COLO829 (cell line): ENCODE measurements at places on chromosomes 13 and 19.

DNA sequence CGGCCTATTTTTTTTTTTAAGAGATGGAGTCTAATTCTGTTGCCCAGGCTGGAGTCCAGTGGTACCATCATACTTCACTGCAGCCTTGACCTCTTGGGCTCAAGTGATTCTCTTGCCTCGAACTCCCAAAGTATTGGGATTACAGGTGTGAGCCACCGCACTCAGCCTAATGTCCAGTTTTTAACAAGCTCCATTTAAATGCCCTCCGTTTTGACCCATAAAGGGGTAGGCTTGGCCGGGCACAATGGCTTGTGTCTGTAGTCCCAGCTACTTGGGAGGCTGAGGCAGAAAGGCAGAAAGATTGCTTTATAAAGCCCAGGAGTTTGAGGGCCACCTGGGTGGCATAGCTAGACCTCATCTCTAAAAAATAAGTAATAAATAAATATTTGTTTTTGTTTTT lies 11.8 kb downstream of the LDLR start:
- no peak for DNase-seq

GRCh38 chr13:67662997-67663396 lies 432.9 kb upstream of the PCDH9 start:
- no peak for DNase-seq

GRCh38 chr19:5179256-5179655 lies 161.4 kb downstream of the PTPRS start:
- no peak for DNase-seq

GRCh38 chr19:14510311-14511228 lies 7.6 kb downstream of the DNAJB1 start:
- DNase-seq: no peak
